ENCODE measurements at places on chromosomes 2 and 18. TPM values are rescaled to one million over a fixed set of nuclear protein-coding genes. Genes with fewer than 3 reads are reported as not detected.

HRH4 gene
- not detected for polyA plus RNA-seq

GNLY gene
- polyA plus RNA-seq: 953 TPM

CHPF gene
- 8.7 TPM for polyA plus RNA-seq

DARS1 gene
- 102 TPM for polyA plus RNA-seq

SERPINB10 gene
- not detected for polyA plus RNA-seq

CLEC4F gene
- not detected for polyA plus RNA-seq

KCNG2 gene
- not detected for polyA plus RNA-seq

TDRD15 gene
- polyA plus RNA-seq: 0.05 TPM

ARMC9 gene
- polyA plus RNA-seq: 1.0 TPM

IL1F10 gene
- not detected for polyA plus RNA-seq

ABCG5 gene
- polyA plus RNA-seq: not detected

INHA gene
- not detected for polyA plus RNA-seq

PDE1A gene
- polyA plus RNA-seq: not detected

DNA sequence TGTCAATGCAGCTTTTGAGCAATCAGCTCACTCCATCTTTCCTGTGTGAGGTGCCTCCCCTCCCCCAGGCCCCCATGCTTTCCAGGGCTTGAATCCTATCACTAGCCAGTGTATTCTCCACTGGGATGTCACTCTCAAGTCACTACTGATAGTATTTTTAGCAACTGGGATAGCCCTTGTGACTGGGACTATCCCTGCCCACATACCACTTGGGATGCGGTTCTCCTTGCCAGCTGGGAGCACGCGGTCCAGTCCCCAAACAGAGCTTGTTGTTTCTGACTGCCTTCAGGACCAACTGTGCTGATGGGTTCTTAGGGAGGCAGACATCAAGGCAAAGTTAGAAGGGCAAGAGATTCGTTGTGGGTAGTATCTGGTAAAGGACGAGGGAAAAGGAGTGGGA lies 134.9 kb downstream of the FAM161A start:
- no peak for DNase-seq

DNA sequence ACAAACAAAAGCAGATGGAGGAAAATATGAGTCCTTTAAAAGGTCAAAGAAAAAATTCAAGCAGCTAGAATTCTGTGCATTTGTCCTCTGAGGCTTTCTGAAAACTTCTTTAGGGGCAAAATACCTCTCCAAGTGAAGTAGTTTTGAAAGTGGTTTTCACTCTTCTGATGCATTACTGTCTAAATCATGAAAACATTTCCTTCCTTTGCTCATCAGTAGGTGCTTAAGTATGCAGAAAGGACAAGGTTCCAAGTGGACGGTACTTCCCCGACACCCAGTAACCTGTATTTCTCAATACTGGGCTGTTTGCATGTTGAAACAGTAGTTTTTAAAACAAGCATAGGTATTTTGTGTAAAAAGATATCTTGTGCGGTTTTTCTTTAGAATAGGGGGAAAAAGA lies 189.1 kb upstream of the ERBB4 start:
- DNase-seq: no peak

DNA sequence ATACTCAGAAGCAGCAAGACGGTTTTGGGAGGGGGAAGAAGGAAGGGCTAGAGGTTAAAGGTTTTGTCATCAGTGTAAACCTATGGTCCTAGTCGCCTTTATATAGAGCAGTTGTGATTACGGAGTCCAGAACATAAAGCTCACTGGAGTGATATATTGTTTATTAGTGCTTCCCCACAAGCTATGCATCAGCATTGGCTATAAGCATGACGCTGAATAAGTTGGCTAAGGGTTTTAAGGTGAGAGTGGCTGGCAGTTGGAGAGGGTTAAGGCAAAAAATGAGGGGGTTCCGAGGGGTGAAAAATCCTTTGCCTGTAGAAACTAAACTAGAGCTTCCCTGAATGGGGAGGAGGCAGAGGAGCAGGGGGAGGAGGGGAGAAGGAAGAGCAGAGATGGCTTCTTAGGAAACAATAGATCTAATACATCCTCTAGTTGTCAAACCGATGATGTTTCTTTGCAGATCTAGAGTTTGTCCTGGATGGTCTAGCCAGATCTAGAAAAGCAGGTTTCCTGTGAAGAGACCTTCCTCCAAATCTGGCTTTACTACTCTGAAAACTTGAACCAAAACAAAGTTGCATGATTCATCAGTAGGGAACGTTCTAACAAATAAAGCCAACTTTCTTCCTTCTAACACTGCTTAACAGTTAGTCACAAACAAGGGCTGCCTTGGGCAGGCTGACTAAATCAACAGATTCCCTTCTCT lies 2.5 kb downstream of the KLF7 start:
- no peak for DNase-seq

DNA sequence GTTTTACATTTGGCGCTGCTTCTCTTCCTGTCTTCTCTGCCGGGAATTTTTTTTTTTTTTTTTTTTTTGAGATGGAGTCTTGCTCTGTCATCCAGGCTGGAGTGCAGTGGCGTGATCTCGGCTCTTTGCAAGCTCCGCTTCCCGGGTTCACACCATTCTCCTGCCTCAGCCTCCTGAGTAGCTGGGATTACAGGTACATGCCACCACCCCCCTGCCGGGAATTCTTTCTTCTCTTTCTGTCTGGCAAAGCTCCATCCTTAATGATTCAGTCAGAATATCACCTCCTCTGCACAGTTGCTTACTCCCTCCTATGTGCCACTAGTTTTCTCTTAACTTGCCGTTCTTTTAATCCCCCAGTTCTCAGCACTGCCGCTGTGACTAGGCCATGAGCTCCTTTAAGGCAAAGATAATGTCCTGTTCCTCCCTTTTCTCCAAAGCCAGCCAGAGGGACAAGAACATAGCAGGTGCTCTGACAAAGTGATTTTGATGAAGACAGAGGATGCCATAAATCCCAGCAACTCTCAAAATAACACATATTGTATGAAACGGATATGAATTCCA lies 112.1 kb upstream of the LRATD1 start:
- DNase-seq: no peak

DNA sequence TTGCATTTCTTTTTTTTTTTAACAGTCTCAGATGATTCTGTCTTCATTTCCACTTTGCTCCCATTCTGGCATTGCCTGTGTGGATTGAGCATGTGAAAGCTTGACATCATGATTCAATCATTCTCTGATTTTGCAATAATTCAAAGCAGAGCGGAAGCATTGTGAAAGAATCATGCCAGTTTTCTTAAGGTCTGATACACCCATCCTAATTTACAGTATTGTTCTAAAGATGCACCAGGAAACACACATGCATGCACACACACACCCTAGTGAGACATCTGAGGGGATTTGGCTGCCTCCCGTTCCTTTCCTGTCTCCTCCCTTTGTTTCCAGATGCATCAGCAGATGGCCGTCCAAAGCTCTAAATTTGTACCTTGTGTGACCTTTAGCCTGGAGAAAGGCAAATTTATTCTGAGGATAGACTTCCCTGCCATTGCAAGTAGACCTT lies 97.3 kb downstream of the FMNL2 start:
- no peak for DNase-seq

DNA sequence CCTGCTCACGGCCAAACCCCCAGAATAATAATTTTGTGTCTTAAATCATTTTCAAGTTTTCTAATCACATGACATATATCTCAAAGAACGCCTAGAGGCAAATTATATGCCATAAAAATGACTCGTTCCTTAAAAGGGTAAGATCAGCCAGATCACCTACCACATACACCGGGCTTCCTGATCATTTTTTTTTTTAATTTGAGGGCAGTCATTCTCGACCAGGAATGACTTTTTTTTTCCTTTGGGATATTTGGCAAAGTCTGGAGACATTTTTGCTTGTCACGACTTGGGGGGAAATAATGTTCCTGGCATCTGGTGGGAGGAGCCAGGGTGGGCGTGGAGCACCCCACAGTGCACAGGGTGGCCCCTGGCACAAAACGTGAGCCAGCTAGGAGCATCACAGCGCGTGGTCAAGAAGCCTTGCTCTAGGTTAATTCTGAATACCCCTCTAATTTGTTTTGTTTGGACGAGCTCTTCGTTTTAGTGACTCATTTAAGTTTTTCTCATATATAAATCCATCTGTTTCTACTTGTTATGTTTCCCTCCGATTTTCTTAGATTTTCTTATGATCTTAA lies 94.9 kb downstream of the TWIST2 start:
- DNase-seq: no peak

DNA sequence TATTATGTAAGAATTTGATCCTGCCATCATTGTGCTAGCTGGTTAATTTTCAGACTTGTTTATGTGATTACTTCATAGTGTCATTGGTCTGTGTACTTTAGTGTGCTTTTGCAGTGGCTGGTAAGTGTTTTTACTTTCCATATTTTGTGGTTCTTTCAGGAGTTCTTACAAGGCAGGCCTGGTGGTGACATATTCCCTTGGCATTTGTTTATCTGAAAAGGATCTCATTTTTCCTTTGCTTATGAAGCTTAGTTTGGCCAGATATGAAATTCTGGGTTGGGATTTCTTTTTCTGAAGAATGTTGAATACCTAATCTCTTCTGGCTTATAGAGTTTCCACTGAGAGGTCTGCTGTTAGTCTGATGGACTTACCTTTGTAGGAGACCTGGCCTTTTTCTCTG lies 72.8 kb upstream of the MC4R start:
- no peak for DNase-seq

GRCh38 chr2:178152977-178153376 lies 40.7 kb downstream of the RBM45 start:
- no peak for DNase-seq

- DNase-seq: no peak
Observed at GRCh38 chr18:59429608-59430007, 70.5 kb upstream of the LMAN1 start.

DNA sequence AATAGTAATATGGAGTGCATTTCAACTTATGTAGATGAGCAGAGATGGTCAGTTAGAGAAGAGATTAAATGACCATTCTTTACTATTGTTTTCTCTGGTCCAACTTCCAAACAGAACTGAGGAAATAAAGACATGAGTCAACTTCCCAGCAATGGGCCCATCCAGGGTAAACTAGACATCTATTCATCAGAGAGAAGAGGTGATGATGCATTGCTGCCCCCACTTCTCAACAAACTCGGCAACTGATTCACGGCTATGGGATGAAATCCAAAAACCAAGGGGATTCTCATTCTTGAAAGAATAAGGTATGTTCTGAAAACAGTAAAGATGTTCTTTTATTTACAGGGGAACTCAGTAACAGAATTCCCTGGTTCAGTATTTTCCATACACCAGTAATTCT lies 190.7 kb downstream of the RDH14 start:
- no peak for DNase-seq

- DNase-seq: no peak
Observed at GRCh38 chr2:22800412-22800811, 584.6 kb upstream of the KLHL29 start.

- DNase-seq: no peak
Observed at GRCh38 chr2:224937887-224938286, 104.4 kb downstream of the DOCK10 start.

DNA sequence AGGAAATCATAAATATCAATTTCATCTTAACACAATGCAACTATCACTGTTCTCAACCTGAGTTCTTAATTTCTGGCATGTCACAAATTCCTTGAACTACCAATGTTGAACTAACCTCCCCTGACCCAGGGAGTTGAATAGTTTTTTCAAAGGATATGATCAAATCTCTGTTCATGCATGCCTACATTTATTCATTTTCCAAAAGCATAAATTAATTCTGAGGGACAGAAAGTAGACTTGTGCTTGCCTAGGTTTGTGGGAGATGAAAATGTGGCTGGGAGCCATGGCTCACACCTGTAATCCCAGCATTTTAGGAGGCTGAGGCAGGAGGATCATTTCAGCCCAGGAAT lies 175.7 kb downstream of the TGIF1 start:
- DNase-seq: no peak

- peak; percentile 71 for DNase-seq
Observed at GRCh38 chr2:70984576-70985282, 6.3 kb downstream of the ANKRD53 start.

- DNase-seq: no peak
Observed at GRCh38 chr2:144971786-144972335, 451.9 kb upstream of the ZEB2 start.

DNA sequence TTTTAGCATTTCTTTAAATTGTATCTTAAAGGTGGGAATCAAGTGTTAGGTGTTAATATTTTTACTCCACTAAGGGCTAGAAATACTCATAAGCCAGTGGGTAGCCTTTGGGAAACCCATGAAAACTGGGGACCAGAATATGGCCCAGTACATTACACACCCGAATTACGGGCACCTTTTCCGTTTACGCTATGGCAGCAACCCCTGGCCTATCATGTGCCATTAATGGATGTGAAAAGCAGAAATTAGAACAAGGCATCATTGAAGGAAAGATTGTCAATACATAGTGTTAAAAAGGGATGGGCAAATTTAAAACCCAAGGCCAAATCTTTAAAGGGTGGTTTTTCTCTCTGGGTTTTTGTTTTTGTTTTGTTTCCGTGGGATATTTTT lies 781 bp downstream of the FARP2 start:
- DNase-seq: no peak

- no peak for DNase-seq
Observed at GRCh38 chr2:138086576-138086975, 122.3 kb downstream of the HNMT start.

- DNase-seq: no peak
Observed at GRCh38 chr2:236168110-236169080, at the start of gene GBX2. Gene GBX2 (minus strand): TSS chr2:236168386. CDS start chr2:236167971, 415 bp downstream.

GRCh38 chr18:38750751-38751150 lies 1185.2 kb upstream of the CELF4 start:
- no peak for DNase-seq

DNA sequence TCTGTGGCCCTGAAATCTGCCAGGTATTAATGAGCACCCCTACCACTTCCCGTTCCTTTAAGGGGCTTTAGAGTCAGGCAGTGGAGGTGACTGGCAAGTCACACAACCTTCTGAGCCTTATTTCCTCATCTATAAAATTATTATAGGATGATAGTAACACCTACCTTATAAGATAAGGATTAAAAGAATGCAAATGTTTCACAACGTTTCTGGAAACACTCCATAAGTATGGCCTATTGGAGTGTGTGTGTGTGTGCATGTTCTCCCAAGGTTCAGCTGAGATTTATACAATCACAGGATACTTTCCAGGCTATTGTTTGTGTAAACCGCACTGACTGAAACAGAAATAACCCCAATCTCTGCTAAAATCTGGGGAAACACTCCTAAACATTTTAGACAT lies 176.0 kb downstream of the PDE11A start:
- DNase-seq: no peak

All from CD8-positive, alpha-beta memory T cell (primary cell).